Neuronal stem cell (in vitro differentiated cells): ENCODE measurements at places on chromosomes 7 and 10.

DNA sequence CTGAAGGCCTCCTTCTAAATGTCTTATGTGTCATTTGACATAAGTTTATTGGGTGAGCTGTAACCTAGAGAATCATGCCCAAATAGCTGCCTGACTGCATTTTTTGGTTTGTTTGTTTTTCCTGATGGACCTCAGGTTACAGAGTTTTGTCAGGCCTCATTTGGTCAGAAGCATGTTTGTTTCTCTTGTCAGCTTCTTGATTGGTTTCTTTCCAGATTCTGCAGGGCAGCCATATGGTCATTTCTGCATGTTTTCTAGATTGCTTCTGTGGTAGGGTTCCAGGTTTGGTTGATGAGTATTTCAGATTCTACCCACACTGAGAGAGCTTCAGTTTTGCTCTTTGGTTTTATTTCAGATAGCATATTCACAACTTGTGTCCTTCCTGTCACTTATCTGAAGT lies 28.0 kb downstream of the GLCCI1 start:
- no peak for DNase-seq

DNA sequence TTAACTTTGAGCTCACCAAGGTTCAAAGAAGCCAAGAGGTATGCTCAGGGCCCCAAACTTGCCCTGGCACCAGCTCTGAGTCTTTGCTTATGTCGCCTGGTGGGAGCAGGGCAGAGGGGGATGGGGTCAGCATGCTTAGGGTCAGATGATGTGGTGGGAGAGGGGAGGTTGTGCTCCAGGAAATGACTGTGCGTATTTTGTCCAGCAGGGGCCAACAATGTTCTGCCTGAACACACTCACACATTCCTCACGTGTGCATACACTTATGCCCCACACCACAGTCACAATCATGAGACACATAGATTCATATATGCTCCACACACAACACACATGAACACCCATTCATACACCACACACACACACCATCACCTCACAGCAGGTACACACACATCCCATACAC lies 4.4 kb upstream of the RAMP3 start:
- DNase-seq: no peak

GRCh38 chr7:37541810-37542443 lies 93.3 kb upstream of the ELMO1 start:
- DNase-seq: no peak

DNA sequence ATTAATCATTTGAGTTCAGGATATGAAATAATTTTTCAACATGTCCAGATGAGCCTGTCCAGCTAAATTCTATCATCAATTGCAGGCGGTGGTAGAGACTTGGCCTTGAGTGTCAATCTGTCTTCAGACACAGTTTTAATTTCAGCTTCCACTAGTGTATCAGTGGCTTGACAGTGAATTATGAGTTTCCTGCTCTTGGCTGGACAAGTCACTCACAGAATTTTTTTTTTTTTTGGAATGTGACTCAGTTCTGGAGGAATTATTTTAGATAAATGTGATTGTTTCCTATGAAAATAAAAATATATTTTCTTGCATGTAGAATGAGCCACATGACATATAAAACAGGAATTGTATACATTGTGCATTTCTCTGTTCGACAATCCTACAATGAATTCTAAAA lies 319.9 kb upstream of the AKR1E2 start:
- DNase-seq: no peak

DNA sequence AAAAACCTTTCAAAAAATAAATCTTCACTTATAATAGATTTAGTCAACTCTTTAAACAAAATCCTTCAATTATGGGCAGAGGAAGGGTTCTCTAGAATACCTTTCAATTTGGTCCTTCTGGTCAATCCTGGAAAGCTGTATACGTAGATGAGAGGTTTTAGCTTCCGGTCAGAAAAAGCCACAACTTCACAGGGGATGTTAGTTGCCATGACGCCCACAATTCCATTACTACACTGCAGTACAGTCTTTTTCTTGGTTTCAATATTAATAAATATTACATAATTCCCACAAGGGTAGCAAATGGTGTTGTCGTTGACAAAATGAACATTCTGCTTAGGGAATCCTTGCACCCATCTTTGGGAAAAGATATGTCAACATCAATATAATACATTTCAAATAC lies 1.7 kb downstream of the CFAP43 start:
- no peak for DNase-seq

DNA sequence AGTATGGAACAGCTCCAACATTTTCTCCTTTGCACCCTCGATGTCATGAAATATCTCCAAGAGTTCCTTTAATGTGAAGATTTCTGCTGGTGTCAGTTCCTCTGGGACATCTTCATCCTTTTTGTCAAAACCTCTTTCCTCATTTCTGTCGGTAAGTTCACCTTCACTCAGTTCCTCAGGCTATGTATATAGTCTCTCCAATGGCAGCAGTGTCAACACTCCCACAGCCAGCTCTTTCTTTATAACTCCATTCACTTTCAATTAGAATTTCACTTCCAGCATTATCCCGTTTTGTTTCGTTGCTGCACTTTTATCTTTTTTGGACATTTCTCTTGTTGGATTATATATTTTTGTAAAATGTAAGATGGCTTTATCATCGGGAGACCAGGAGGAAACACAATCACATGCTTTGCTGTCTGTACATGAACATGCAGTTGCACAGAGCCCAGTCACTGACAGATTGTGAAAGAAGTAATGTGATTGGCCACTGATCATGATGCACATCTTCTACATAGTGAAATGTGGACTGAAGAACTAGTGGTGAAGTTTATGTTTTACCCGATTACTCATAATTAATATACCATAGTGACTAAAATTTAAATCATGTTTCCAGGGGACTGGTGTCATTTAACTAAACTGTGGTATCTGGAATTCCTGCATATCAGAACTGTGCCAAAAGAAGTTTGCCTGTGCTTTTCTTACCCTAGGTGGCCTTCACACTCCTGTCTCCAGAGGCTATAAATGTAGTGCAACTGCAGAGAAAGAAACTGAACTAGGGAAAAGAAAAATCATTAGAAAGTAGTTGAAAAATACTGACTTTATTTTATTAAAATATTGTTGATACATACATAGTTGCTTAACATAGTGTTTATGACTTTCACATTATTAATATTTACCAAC lies 289.6 kb downstream of the PPP1R3A start:
- no peak for DNase-seq

GRCh38 chr10:13915710-13916109 lies 328.9 kb downstream of the PRPF18 start:
- peak; percentile 26 for DNase-seq

DNA sequence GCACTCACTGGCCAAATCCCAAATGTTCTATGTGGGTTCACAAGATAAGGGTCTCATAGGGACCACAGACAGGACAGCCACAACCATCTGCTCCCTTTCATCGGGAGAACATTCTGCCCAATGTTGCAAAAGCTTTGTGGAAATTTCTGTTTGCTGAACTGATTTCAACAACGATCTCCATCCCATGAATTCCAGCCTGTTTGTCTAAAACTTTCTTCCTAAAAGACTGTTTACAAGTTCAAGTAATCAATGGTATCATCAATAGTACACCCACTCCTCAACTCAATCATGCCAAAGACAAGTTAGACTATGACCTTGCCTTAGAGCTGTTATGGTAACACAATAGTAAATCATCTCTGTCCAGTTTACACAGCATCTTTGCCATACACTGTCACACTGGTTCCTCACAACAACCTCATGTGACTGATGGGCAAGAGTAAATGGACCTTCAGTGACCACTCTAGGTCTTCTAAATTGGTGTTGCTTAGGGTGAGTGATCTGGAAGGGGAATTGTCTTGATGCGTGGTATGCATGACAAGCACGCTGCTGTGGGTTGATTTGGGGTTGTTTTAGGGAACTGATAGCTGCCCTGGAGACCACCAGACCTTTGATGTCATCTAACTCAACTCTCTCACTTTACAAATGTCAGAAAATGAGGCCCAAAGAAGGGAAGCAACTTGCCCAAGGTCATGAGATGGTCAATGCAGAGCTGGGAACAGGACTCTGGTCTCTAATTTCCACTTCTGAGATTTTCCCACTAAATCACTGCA lies 95.1 kb downstream of the PPP1R3C start:
- DNase-seq: no peak

DNA sequence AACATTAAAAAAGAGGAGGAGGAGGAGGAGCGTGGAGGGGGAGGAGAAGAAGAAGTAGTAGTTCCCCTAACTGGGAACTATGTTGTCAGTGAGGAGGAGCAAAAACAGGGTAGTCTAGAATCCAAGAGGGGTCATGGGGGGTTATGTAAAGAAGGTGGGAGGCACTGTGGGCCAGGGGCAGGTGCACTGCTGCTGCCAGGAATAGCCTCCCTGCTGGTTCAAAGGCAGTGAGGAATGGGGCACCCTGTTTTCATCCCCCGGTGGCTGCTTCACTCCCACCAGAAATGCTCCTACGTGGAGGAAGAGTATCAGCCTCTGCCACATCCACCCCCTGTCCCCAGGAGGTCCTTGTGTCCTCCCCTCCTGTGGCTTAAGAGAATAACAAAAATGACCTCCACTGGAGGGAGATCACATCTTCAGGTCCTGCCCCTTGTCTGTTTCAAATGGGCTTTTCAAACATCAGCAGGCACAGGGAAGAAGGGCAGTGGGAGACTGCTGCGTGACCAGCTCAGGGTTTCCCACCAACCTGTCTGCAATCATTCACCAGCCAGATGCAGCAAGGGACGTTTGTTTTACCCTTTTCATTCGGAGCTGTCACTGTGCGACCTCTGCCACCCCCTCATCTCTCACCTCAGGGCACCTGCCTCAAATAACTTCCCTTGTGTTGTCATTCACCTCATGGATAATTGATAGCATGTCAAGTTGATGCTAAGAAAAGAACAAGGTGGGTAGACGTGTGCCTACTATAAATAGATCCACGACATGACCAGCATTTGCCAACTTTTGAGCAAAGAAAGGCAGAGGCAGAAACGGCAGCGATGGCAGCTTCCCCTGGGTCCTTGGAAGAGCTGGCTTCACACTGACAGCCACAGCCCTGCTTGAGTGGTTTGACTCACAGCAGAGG lies 92.6 kb downstream of the DGKI start:
- DNase-seq: no peak

DNA sequence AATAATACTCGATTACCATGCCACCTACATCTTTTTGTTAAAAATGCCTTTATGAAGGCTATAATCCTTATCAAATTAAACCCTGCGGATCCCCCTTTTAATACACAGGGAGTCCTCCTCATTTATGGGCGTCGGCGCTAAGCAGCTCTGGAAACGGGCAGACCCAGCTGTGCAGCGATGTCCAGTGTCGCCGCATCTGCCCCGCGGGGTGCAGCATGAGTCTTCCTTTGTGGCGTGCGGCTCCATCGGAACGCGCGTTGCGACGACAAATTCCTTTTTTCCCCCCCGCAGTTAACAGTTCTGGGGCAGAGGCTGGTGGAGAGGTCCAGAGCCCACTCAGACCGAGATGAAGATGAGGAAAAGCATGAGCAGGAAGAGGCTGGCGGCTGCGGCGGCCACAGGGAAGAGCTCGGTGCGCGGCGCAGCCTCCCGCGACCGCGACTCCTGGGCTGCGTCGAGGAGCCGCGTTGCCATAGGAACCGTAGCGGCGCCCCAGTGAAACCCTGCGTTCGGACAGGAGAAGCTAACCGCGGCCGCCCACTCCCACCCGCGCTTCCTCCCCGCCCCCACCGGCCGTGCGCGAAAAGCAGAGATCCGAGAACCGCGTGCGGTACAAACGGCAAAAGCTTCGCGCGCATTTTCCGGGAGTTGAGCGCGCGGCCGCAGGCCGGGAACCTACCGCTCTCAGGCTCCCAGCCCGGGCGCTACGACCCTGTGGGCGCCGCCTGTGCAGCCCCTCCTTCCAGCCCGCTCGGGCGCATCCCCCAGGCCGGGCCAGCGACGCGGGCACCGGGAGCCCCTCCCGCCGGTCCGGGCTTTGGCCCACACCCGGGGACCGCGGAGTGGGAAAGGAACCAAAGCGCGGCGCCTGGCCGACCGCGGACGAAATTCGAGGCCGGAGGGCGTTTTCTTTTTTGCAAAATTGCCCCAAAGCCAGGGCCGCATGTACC lies 130.6 kb downstream of the SPAG6 start:
- DNase-seq: peak; percentile 48

DNA sequence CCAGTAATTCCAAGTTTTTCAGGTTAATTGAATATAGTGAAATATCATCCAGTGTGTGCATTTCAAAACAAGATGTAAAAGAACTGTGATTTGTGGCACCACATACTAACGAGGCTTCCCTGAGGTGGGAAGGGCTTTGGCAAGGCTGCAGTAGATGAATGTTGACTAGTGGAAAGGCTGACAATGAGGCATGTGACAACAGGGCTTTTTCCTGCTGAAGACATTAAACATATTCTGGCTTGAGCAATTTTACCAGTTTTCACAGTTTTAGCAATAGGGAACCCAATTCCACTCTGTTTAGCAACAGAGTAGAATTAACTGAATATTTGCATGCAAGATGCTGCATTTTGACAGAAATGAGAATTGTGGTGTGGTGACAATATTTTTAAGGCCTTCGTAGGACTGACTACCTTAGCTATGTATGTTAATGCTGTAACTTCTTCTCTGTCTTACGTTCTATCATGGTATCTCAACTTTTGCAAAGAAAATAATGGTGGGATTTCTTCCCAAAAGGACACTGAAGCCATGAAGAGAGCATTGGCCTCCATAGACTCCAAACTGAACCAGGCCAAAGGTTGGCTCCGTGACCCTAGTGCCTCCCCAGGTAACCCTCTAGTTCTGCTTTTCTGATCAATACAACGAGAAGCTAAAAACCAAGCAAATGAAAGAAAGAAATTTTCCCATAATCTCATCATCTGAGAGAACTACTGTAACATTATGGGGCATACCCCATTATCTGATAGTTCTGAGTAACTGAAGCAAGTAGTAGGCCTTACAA lies 68.5 kb downstream of the AP3M1 start:
- DNase-seq: no peak
